NCI-H1105 treated with DMSO at 0.1 percent for 48 hours (cell line): ENCODE measurements at places on chromosomes 7 and 10.

DNA sequence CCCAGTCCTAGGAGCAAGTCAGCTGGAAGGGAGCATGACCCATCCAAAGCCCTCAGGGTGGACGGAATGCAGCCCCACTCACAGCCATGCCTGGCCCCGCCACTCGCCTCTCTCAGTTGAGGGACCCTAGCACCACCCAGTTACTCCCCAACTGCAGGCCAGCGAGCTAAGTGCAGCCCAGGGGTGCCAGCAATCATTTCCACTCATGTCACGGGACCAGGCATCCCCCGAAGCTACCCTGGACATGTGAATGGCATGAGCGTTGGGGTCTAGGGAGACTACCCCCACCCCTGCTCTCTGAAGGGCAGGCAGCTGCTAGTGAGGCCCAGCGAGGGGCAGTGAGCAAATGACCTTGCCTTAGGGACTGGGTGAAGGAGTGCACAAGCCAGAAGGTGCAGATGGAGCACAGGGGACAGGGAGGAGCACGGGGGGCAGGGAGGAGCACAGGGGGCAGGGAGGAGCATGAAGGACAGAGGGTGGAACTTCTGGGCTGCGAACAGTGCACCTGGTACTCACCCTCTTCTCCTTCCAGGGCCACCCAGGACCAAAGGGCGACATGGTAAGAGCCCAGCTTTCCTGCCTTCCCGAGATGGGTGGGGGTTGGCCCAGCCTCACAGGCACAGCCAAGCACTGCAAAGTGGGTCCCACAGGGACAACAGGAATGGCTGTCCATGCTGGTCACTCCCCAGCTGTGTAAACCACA, 87.3 kb downstream of the COL13A1 start:
- DNase-seq: no peak

DNA sequence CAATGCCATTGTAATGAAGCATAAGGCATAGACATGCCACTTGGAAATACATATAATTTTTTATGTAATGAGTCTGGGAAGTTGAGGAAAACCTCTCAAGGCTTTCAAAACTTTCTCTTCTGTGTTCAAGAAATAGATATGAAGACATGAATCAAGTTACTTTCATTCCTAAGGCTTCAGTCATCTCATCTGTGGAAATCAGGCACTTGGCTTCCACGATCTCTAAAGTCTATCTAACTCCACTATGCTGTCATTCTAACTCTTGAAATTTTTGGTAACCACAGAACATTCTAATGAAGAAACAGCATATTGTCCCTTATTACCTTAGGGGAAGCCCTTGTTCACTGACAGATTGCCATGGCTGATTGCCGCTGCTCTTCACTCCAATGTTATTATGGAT, 242.6 kb downstream of the CNTNAP2 start:
- no peak for DNase-seq

GRCh38 chr7:66265566-66265965, 60.4 kb downstream of the TPST1 start:
- DNase-seq: peak; percentile 33

DNA sequence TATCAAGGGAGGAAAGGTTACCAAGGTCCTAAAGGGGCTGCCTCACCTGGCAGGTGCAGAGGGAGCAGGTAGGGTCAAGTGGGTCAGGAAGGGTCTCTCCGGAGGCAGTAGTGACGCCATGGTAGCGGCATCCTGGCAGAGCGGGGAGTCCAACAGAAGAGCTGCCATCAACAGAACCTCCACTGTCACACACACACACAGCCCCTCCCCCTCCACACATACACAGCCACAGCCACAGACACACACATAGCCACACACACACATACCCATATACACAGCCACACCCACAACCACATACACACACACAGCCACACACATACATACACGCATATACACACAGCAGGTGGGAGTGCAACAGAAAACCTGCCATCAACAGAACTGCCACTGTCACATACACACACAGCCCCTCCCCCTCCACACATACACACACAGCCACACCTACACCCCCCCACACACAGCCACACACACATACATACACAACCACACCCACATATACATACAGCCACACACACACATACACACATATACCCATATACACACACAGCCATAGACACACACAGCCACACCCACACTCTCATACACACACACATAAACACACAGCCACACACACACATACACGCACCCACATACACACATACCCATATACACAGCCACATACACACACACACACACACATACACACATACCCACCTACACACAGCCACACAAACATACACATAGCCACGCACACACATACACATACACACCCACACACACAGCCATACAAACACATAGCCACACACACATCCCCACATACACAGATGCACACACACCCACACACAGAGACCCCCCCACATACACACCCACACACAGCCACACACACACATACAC, 23.1 kb downstream of the KCP start:
- no peak for DNase-seq

- no peak for DNase-seq
Observed at GRCh38 chr7:143373255-143373794, 7.8 kb upstream of the ZYX start.

DNA sequence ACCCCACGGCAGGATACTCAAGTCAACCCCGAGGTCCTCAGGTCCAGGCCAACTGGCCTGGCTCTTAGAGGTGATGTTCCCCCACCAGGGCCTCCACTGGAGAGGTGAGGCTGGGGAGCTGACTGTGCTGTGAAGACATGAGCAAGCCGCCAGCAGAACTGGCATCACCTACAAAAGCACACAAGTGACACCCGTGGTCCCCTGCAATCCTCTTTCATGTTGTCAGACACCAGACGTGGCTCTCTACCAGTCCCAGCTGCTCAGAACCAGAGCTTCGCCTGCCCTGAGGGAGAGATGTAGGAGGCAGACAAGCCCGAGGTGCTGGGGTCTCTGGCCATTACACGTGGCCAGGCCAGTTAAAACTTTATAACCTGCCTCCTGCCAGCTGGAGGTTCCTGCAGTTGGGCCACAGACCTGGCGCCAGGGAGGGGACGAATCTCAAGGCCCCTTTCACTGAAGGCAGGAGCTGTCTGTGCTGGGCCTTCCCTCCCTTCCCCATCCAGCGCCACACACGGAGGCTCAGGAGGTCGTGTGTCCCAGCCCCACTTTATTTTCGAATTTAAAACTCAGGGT, 2.2 kb downstream of the COMTD1 start:
- DNase-seq: no peak

GRCh38 chr7:35185908-35186731, 67.8 kb downstream of the TBX20 start:
- peak; percentile 73 for DNase-seq

- DNase-seq: peak; percentile 23
Observed at GRCh38 chr10:101840102-101840684, 3.4 kb downstream of the KCNIP2 start.

- no peak for DNase-seq
Observed at GRCh38 chr10:7374795-7375194, 36.0 kb downstream of the SFMBT2 start.

- DNase-seq: no peak
Observed at GRCh38 chr10:123139521-123140163, 3.9 kb downstream of the HMX3 start.

- DNase-seq: no peak
Observed at GRCh38 chr7:27157702-27158431, 1.4 kb upstream of the HOXA7 start.

DNA sequence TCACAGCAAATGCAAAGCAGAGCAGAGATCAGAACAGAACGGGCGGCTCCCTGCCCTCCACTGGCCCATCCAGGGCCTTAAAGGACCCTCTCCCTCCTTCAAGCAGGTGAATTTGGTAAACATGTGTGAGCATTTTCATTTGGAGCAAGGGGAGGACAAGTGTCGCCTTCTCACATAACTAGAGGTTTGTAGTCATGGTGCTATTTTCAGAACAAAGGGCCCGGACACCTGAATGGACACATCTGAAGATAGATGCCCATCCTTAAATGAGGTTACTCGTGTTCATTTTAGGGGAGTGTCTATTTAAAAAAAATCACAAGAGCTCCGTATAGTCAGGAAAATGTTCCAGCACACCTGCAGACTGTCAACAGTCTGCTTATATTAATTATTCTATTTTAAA, 153.8 kb downstream of the PRKCQ start:
- no peak for DNase-seq

GRCh38 chr7:158067931-158068482, 519.6 kb downstream of the PTPRN2 start:
- DNase-seq: no peak

GRCh38 chr10:86678999-86679792, 10.9 kb downstream of the LDB3 start:
- no peak for DNase-seq

- no peak for DNase-seq
Observed at GRCh38 chr10:12509016-12509793, 159.9 kb downstream of the CAMK1D start.

GRCh38 chr7:85641331-85641730, 454.5 kb upstream of the SEMA3D start:
- no peak for DNase-seq

- no peak for DNase-seq
Observed at GRCh38 chr10:89122433-89123051, 84.6 kb downstream of the CH25H start.

- no peak for DNase-seq
Observed at GRCh38 chr7:26467104-26467503, 175.4 kb downstream of the SNX10 start.

GRCh38 chr7:100080907-100081534, 502 bp downstream of the ZNF3 start:
- peak; percentile 17 for DNase-seq

DNA sequence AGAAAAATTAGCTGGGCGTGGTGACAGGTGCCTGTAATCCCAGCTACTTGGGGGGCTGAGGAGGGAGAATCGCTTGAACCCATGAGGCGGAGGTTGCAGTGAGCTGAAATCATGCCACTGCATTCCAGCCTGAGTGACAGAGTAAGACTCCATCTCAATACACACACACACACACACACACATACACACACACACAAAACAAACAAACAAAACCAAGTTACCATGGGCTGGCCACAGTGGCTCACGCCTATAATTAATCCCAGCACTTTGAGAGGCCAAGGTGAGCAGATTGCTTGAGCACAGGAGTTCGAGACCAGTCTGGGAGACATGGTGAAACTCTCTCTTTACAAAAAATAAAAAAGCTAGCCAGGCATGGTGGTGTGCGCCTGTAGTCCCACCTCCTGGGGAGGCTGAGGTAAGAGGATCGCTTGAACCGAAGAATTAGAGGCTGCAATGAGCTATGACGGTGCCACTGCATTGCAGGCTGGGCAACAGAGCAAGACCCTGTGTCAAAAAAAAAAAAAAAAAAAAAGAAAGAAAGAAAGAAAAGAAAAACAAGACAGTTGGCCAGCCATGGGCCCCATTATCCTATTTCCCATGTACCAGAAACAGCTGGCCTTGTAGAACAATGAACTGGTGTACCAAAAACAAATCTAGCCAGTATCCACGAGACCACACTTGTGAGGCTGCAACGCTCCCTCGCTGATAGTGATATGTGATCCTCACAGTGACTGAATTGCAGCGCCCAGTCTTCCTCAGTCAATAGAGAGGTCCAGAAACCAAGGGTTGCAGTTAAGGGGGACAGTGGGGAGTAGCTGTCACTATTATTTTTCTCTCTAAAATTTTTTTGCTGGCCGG, 6.6 kb upstream of the AGFG2 start:
- no peak for DNase-seq

- no peak for DNase-seq
Observed at GRCh38 chr7:45001826-45002225, 1.8 kb downstream of the CCM2 start.

DNA sequence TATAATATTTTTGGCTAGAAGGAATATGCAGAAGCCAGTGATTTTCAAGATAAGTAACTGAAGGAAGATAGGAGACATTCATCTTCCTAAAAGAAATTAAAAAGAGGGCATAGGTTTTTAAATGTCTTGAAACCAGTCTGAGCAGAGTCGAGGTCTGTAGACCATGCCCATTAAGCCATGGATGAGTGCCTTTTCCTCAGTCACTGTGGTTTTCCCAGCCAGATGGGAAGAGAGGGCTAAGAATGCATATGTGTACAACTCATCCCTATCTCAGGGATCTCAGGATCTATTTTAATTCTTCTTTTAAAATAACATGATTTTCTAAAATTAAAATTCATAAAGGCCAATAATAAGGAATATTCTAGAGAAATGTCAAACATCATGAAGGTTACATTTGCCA, 112.8 kb downstream of the PPP1R3A start:
- no peak for DNase-seq

GRCh38 chr7:112945046-112945445, 141.6 kb downstream of the GPR85 start:
- DNase-seq: no peak

DNA sequence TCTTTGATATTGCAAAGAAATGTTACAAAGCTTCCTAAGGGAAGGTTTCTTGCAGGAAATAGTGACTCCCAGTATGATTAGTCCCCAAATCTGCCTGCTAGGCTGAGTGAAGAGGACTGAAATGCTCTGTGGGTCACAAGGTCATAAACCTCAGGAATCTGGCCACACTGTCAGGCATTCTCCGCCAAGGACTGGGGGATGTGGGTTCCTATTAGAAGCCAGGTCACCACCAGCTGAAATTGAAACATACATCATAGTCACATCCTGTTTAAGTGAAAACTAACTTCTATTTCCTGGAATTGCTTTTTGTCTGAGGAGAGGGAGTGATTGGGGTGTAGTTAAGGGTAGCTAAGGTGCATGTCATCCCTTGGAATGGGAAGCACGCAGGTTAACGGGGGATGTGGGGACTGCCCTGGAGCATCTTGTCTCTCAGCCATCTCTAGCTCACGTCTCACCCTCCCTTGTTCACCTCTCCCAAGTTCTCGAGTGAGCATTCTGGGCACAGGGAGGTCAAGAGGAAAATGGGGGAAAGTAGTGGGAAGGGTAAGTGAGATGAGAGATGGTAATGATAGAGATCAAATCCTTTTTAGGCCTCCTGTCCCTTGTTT, 12.0 kb upstream of the GSAP start:
- DNase-seq: no peak

- DNase-seq: peak; percentile 46
Observed at GRCh38 chr10:34768261-34768971, 46.7 kb downstream of the PARD3 start.

- DNase-seq: no peak
Observed at GRCh38 chr10:107546284-107546683, 381.8 kb upstream of the SORCS1 start.

DNA sequence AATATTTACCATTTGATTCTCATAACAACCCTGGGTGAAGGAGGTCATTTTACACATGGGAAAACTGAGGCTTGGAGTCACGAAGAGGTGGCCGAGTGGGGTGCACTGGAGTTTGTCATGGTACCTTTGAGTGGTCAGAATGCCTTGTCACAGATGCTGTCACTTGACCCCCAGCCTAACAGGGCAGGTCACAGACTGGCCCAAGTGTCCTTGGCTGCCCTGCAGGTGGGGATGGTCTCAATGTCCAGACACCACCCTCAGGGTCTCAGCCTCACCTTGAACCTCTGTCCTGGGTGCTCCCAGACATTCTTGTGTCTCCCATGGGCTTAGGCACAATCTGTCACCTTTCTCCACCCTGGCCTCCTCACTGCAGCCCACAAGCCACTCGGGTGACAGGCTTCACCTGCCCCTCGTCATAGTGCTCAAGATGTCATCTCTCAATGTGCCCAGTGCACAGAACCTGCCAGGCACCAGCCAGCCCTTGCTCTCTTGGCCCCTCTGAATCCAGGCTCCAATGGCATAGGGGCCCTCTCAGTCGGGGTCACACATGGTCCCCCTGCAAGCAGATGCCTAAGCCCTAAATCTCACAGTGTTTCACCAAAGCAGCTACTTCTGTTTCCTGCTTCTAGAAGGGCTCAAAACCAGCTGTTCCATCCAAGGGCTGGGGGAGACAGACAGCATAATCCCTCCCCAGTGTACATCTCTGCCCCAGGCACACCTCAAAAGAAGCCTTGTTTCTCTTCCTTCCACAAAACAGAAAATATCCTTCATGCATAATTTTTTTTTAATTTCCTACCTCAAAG, 76.8 kb upstream of the NANOS1 start:
- no peak for DNase-seq
